ENCODE measurements at places on chromosomes 2 and 18. TPM values are rescaled to one million over a fixed set of nuclear protein-coding genes. Genes with fewer than 3 reads are reported as not detected.

DNA sequence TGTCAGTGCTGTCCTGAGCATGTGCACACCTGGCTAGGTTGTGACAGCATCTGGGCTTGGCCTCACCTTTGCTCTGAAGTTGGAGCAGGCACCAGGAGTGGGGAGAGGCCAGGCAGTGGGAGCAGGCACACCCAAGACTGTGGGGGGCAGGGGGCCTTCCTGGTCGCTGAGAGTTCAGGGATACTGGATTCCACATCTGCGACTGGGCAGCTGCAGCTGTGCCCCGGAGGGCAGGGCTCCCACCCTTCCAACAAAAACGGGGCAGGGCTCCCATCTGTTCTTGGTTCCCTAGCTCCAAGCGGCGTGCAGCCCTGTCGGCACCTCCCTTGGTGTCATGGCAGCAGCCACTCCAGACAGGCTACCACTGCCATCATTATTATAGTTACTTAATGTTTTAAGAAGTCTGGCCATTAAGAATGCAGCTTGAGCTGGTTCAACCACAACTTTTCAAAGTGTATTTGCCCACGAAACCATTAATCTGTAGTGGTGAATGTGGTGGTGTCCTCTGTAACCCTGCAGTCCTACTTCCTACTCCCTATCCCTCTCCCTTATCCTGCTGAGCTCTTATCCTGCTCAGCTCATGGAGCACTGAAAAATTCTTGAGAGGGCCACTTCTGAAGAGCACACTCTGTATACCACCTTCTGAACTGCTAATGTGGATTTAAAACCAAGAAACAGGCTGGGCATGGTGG lies 48.0 kb upstream of the RAB1A start:
- no peaks in the 10 kb centered on the region for H3K27me3 ChIP-seq
- no peak overlapping the region for H3K4me3 ChIP-seq
- no peaks in the 10 kb centered on the region for H3K4me1 ChIP-seq
- H3K27ac ChIP-seq = no peak overlapping the region
- H3K36me3 ChIP-seq = no peaks in the 10 kb centered on the region
- DNase-seq = no peak

DNA sequence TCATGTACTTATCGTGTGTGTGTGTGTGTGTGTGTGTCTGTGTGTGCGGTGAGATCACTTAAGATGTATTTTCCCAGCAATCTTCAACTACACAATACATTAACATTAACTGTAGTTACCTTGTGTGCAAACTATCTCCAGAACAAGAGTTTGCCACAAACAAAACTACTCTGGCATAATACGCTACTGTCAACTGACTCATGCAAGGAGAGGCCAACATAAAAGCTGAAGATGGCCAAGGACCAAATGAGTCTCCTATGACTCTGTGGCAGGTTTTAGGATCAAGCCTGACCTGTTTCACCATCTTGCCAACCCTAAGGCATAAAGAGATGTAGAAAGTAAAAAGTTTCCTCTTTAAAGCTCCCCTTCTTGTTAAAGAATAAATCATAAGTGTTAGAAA lies 20.1 kb downstream of the CYB5A start:
- no peak overlapping the region for H3K27ac ChIP-seq
- H3K4me3 ChIP-seq = no peak overlapping the region
- H3K27me3 ChIP-seq = no peaks in the 10 kb centered on the region
- H3K36me3 ChIP-seq = no peaks in the 10 kb centered on the region

The POTEJ gene
- not detected for total RNA-seq

DNA sequence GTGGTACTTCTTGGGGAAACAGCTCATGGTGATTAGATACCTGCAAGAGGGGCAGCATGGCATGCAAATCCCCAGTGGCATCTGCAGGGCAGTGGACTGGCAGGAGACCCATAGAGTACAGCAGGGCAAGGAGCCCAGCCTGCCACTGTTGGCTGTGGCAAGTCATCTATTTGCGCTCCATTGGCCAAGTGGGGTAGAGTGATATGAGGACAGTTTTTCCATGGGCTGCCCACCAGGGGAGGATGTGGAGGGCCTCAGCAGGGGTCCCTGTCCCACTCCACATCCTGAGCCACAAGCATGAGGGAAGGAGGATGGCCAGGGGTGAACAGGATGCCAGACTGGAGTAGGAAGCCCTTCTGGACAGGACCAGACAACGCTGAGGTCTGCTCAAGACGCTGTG lies 50.9 kb upstream of the OTOF start:
- no peak overlapping the region for H3K27ac ChIP-seq
- H3K27me3 ChIP-seq = no peaks in the 10 kb centered on the region
- H3K36me3 ChIP-seq = no peaks in the 10 kb centered on the region
- no peak for DNase-seq
- H3K4me1 ChIP-seq = no peaks in the 10 kb centered on the region

GRCh38 chr2:43075811-43076585 lies 150.4 kb downstream of the ZFP36L2 start:
- no peak overlapping the region for H3K4me3 ChIP-seq
- H3K36me3 ChIP-seq = no peaks in the 10 kb centered on the region
- no peak overlapping the region for H3K27ac ChIP-seq
- H3K4me1 ChIP-seq = no peaks in the 10 kb centered on the region
- DNase-seq = no peak
- no peaks in the 10 kb centered on the region for H3K27me3 ChIP-seq

DNA sequence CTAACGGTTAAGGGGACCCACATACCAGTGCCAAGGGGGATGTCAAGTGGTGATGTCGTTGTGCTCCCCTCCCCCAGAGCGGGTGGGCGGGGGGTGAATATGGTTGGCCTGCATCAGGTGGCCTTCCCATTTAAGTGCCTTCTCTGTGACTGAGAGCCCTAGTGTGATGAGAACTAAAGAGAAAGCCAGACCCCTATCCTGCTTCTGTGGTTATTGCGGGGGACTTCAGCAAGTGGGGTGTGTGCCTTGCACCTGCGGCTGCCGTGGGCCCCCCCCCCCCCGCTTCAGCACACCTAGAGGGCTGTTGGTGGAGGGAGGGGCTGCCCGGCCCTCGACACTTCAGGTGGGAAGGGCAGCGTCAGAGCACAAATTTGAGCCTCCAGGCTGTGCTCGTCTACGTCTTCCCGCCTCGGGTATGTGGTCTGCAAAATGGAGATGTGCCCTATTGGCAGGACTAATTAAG lies 6.1 kb downstream of the CTDSP1 start:
- no peaks in the 10 kb centered on the region for H3K27me3 ChIP-seq
- H3K4me1 ChIP-seq = peaks cover 32% of the 10 kb centered on the region
- H3K36me3 ChIP-seq = peaks cover 10% of the 10 kb centered on the region
- peak overlapping the region; percentile 73 for H3K4me3 ChIP-seq

DNA sequence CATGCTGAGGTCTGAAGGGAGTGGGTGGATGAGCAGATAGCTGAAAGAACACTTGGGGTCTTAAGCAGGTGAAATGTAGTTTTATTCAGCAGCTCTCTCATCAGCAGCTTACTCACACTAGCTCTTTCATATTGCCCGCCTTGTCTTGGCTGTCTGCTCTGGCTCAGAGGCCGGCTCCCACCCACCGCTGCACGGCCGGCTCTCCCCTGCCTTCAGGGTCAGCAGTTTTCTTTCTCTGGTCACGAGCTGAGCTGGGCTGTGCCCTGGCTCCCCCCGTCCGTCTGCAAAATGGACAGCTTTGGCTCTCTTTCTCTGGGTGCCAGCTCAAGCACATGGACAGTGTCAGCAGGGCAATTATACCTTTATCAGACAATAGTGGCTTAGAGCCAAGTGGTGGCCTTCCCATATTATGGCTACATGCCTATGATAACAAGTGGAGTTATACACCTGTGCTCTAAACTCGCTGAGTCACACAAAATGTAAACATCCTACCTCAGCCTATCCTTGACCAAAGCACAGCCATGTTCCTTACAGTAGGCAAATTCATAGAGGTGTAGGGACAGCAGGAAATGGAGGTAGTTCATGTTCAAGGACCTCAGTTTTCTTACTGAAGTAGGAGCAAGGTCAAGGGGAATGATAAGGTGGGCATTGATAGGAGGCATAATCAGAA lies 224.8 kb downstream of the SOCS6 start:
- DNase-seq = no peak
- no peak overlapping the region for H3K4me3 ChIP-seq
- H3K4me1 ChIP-seq = no peaks in the 10 kb centered on the region
- no peak overlapping the region for H3K27ac ChIP-seq
- H3K27me3 ChIP-seq = no peaks in the 10 kb centered on the region
- no peaks in the 10 kb centered on the region for H3K36me3 ChIP-seq

DNA sequence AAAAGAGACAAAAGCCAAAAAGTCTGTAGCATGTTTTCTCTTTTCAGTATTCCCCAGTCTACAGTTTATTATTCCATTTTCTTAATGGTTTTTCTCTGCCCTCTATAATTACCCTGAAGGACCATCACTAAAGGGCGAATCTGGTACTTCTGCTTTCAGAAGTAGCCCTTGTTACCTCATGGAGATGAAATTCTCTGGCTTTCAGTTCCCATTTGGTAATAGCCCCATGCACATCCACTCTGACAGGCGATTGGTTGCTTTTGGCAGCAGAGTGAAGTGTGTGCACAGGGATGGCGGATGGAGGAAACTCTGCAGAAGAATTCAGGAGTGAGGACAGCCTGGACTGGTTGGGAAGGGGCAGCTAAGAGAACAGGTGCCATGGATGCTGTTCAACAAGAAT lies 66.3 kb upstream of the NABP1 start:
- no peak overlapping the region for H3K27ac ChIP-seq
- no peak for DNase-seq
- H3K36me3 ChIP-seq = no peaks in the 10 kb centered on the region
- H3K4me3 ChIP-seq = no peak overlapping the region
- H3K4me1 ChIP-seq = peaks cover 10% of the 10 kb centered on the region
- no peaks in the 10 kb centered on the region for H3K27me3 ChIP-seq

DNA sequence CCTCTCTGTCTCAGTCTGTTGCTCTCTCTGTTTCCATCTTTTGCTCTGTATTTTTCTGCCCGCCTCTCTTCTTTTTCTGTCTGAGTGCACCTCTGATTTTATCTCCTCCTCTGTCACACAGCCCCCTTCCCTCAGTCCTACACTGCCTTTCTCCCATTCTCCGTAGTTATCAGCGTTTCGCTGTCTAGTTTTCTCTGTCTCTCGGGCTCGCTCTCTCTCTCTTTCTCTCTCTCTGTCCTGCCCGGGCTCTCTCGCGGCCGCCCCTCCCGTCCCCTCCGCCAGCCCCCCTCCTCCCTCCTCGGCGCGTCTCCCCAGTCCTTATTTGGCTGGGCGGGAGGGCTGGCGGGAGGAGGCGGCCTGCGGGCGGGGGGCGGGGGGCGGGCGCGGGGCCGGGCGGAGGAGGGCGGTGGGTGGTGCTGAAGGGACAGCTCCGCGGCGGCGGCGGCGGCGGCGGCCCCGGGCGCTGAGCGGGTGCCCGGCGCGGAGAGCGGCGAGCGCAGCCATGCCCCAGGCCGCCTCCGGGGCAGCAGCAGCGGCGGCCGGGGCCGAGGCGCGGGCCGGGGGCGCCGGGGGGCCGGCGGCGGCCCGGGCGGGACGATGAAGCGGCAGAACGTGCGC lies at the start of gene KCNK3:
KCNK3 (plus strand) TSS at position 444 of the 618 bp plus-strand sequence; CDS start at position 598, 154 bp downstream.
- no peak within 1 kb of the TSS for H3K4me3 ChIP-seq
- no peaks in the 10 kb centered on the region for H3K4me1 ChIP-seq
- no peak for DNase-seq

- H3K36me3 ChIP-seq = no peaks in the 10 kb centered on the region
- H3K27ac ChIP-seq = no peak overlapping the region
- H3K4me1 ChIP-seq = peaks cover 18% of the 10 kb centered on the region
- DNase-seq = no peak
These were observed 17.0 kb upstream of the ANKRD44 start for GRCh38 chr2:197327472-197328098.

- H3K4me3 ChIP-seq = no peak overlapping the region
- DNase-seq = no peak
- H3K4me1 ChIP-seq = peaks cover 4% of the 10 kb centered on the region
- no peak overlapping the region for H3K27ac ChIP-seq
- no peaks in the 10 kb centered on the region for H3K36me3 ChIP-seq
These were observed 96.5 kb downstream of the INO80D start for GRCh38 chr2:205989271-205990071.

DNA sequence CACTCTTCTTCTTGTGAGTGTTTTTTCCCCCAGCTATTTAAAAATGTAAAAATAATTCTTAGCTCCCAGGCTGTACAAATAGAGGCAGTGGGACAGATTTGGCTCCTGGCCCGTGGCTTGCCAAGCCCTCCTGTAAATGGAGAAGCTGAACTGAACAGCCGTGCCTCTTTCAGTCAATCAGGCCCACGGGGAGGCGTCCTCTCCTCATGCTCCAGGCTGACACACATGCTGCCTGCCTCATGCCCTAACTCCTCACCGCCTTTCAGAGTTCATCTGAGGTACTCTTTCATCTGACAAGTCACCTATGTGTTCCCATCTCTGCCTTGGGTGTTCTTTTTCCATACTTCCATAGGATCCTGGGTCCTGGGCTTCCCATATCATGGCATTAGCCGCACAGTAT lies 58.9 kb downstream of the BMP10 start:
- DNase-seq = no peak
- H3K4me3 ChIP-seq = no peak overlapping the region
- no peaks in the 10 kb centered on the region for H3K27me3 ChIP-seq
- H3K4me1 ChIP-seq = no peaks in the 10 kb centered on the region
- H3K36me3 ChIP-seq = no peaks in the 10 kb centered on the region

DNA sequence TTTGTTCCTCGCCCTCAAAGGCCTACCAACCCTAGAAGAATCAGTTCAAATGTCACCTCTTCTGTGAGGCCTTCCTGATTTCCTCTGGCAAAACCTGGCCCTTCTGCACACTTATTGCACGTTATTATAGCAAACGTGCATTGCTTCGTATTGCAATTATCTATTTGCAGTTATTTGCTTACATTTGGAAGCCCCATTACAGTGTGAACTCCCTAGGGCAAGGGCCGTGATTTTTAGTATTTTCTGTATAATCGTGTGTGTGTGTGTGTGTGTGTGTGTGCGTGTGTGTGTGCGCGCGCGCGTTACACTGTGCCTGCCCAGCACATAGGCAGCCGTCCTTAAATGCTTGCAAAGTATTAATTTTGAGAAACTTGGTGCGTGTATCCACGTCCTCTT lies 460 bp upstream of the SEMA4F start:
- H3K4me3 ChIP-seq = peak overlapping the region; percentile 78
- H3K27me3 ChIP-seq = no peaks in the 10 kb centered on the region
- H3K4me1 ChIP-seq = peaks cover 8% of the 10 kb centered on the region
- no peak for DNase-seq
- H3K27ac ChIP-seq = no peak overlapping the region

DNA sequence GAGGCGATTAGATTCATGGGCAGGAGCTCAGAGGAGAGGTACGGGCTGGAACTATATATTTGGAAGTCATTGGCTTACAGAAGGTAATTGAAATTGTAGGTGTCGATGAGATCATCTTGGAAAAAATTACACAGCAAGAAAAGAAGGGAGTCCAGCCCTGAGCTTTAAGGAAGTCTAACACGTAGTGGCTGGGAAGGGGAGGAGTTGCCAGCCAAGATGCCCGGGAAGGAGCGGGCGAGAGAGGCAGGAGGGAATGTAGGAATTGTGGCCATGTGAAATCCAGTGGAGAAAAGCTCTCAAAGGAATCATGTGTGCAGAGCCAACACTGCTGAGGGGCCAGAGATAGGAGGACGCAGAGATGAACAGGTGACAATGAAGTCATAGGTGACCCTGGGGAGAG lies 25.6 kb upstream of the SCYGR1 start:
- no peak overlapping the region for H3K4me3 ChIP-seq
- no peaks in the 10 kb centered on the region for H3K36me3 ChIP-seq
- H3K27me3 ChIP-seq = no peaks in the 10 kb centered on the region
- H3K27ac ChIP-seq = no peak overlapping the region
- H3K4me1 ChIP-seq = peaks cover 34% of the 10 kb centered on the region

The CNGA3 gene
- not detected for total RNA-seq

- DNase-seq = no peak
- H3K27ac ChIP-seq = no peak overlapping the region
- no peaks in the 10 kb centered on the region for H3K27me3 ChIP-seq
- no peaks in the 10 kb centered on the region for H3K36me3 ChIP-seq
These were observed 10.0 kb upstream of the CELF4 start for GRCh38 chr18:37575646-37576045.

- no peaks in the 10 kb centered on the region for H3K4me1 ChIP-seq
- H3K4me3 ChIP-seq = no peak overlapping the region
- no peaks in the 10 kb centered on the region for H3K36me3 ChIP-seq
- H3K27ac ChIP-seq = no peak overlapping the region
- no peak for DNase-seq
These were observed 95.9 kb upstream of the SCG2 start for GRCh38 chr2:223697892-223698645.

The CXCR2 gene
- 0.36 TPM for total RNA-seq

Measured in GM12878 (cell line).